ENCODE measurements at places on chromosomes 16 and 17. TPM values are rescaled to one million over a fixed set of nuclear protein-coding genes. Genes with fewer than 3 reads are reported as not detected.

DNA sequence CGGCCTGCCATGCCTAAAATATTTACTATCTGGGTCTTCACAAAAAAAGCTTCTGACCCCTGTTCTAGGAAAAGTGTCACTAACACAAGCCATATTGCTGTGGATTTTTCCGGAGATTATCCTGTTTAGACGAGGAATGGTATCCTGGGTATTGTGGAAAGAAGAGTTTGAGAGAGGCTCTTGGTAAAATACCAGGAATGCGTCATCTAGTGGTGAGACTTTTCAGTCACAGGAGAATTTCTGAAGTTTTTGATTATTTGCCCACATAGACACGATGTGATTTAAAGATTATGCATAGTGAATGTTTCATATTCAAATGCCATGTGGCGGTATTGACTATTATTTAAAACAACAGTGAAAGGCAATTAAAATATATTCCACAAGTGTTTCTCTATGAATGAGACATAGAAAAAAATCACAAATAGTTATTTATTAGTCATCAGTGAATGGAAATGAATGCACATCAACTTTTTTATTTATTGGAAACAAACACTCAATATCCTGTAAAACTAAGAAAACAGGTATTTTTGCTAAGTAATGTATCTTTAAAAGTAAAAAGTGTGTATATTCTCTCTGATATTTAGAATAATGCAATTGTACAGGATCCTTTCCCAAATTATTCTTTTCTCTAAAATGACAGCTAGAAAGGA is 7.8 kb downstream of the KRT28 start:
- H3K4me3 ChIP-seq = no peak overlapping the region
- peak; percentile 52 for DNase-seq
- no peaks in the 10 kb centered on the region for H3K36me3 ChIP-seq
- H3K27me3 ChIP-seq = no peaks in the 10 kb centered on the region

Gene SLC12A3
- total RNA-seq = not detected

- no peaks in the 10 kb centered on the region for H3K27me3 ChIP-seq
- peak overlapping the region; percentile 39 for H3K4me3 ChIP-seq
- no peak for DNase-seq
These were observed 267.2 kb downstream of the PARN start for GRCh38 chr16:14362774-14363371.

DNA sequence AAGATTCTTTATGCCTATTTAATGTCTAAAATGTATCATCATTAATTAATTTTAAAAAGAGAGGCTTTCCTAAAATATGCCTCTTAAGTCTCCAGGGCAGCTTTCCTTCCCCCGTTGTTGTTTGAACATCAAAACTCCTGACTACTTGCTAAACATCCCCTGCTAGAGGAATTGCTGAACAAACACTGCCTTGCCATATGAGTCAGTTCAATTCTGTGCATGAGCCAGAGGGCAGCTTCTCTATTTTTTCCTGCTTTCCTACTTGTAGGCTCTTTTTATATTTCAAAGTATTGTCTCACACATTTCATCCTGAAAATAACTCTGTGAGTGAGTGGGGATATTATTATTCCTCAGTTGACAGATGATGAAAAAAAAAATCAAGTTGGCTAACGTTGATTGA is 143.4 kb downstream of the HS3ST4 start:
- no peaks in the 10 kb centered on the region for H3K27me3 ChIP-seq
- H3K36me3 ChIP-seq = no peaks in the 10 kb centered on the region
- H3K4me3 ChIP-seq = no peak overlapping the region
- DNase-seq = no peak
- H3K4me1 ChIP-seq = no peaks in the 10 kb centered on the region

Gene ACE
- total RNA-seq = 1.1 TPM

Gene GPT2
- 17.2 TPM for total RNA-seq

- H3K4me3 ChIP-seq = no peak overlapping the region
- no peaks in the 10 kb centered on the region for H3K36me3 ChIP-seq
- no peak for DNase-seq
- no peaks in the 10 kb centered on the region for H3K4me1 ChIP-seq
These were observed 118.4 kb downstream of the SNX11 start for GRCh38 chr17:48225725-48226567.

GRCh38 chr17:45965812-45966211 is 33.2 kb upstream of the STH start:
- H3K27ac ChIP-seq = no peak overlapping the region
- H3K27me3 ChIP-seq = no peaks in the 10 kb centered on the region
- H3K36me3 ChIP-seq = no peaks in the 10 kb centered on the region
- no peak for DNase-seq

DNA sequence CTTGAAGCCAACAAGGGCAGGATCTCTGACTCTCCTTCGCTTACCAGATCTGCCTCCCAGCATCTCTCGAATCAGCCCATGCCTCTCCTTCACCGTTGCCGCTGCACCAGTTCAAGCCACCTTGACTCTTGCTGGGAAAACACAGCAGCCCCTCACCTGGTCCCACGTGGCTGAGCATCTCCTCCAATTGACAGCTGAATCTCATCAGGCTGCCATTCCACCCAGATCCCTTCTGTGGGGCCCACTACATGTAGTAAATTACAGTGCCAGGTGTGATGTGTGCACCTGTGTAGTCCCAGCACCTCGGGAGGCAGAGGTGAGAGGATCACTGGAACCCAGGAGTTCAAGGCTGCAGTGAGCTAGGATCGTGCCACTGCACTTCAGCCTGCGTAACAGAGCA is 37.8 kb upstream of the C16orf78 start:
- DNase-seq = no peak
- no peak overlapping the region for H3K27ac ChIP-seq
- H3K4me3 ChIP-seq = no peak overlapping the region
- H3K36me3 ChIP-seq = no peaks in the 10 kb centered on the region
- no peaks in the 10 kb centered on the region for H3K27me3 ChIP-seq
- H3K4me1 ChIP-seq = no peaks in the 10 kb centered on the region

GRCh38 chr16:77335652-77336234 is 99.1 kb downstream of the ADAMTS18 start:
- no peak for DNase-seq
- no peaks in the 10 kb centered on the region for H3K27me3 ChIP-seq
- no peaks in the 10 kb centered on the region for H3K36me3 ChIP-seq
- no peaks in the 10 kb centered on the region for H3K4me1 ChIP-seq
- no peak overlapping the region for H3K4me3 ChIP-seq

- peaks cover 92% of the 10 kb centered on the region for H3K36me3 ChIP-seq
- H3K27ac ChIP-seq = no peak overlapping the region
- H3K27me3 ChIP-seq = no peaks in the 10 kb centered on the region
- H3K4me3 ChIP-seq = no peak overlapping the region
- H3K4me1 ChIP-seq = no peaks in the 10 kb centered on the region
- no peak for DNase-seq
These were observed 15.9 kb downstream of the KPNB1 start for GRCh38 chr17:47665655-47666054.

Gene TBKBP1
- 14.4 TPM for total RNA-seq

DNA sequence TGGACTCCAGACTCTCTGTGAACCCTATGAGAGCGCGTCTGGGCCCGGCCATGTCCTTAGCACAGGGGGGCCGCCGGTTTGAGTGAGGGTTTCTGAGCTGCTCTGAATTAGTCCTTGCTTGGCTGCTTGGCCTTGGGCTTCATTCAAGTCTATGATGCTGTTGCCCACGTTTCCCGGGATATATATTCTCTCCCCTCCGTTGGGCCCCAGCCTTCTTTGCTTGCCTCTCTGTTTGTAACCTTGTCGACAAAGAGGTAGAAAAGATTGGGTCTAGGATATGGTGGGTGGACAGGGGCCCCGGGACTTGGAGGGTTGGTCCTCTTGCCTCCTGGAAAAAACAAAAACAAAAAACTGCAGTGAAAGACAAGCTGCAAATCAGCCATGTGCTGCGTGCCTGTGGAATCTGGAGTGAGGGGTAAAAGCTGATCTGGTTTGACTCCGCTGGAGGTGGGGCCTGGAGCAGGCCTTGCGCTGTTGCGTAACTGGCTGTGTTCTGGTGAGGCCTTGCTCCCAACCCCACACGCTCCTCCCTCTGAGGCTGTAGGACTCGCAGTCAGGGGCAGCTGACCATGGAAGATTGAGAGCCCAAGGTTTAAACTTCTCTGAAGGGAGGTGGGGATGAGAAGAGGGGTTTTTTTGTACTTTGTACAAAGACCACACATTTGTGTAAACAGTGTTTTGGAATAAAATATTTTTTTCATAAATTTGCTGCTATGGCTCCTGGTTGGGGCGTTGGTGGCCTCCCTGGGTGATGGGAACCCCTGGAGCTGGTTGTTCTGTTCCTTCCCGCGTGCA is 23.1 kb downstream of the STAT5A start:
- H3K36me3 ChIP-seq = peaks cover 16% of the 10 kb centered on the region
- peaks cover 12% of the 10 kb centered on the region for H3K4me1 ChIP-seq
- peak overlapping the region; percentile 51 for H3K27ac ChIP-seq

GRCh38 chr17:81334391-81334901 is 39.3 kb upstream of the SLC38A10 start:
- H3K27ac ChIP-seq = no peak overlapping the region
- H3K27me3 ChIP-seq = peaks cover 24% of the 10 kb centered on the region
- peaks cover 69% of the 10 kb centered on the region for H3K4me1 ChIP-seq
- H3K4me3 ChIP-seq = no peak overlapping the region
- no peaks in the 10 kb centered on the region for H3K36me3 ChIP-seq

Gene ADAMTS18
- 0.28 TPM for total RNA-seq

Gene MSLN
- total RNA-seq = not detected

Gene RTN4RL1
- 0.61 TPM for total RNA-seq

Gene TNP2
- total RNA-seq = not detected

DNA sequence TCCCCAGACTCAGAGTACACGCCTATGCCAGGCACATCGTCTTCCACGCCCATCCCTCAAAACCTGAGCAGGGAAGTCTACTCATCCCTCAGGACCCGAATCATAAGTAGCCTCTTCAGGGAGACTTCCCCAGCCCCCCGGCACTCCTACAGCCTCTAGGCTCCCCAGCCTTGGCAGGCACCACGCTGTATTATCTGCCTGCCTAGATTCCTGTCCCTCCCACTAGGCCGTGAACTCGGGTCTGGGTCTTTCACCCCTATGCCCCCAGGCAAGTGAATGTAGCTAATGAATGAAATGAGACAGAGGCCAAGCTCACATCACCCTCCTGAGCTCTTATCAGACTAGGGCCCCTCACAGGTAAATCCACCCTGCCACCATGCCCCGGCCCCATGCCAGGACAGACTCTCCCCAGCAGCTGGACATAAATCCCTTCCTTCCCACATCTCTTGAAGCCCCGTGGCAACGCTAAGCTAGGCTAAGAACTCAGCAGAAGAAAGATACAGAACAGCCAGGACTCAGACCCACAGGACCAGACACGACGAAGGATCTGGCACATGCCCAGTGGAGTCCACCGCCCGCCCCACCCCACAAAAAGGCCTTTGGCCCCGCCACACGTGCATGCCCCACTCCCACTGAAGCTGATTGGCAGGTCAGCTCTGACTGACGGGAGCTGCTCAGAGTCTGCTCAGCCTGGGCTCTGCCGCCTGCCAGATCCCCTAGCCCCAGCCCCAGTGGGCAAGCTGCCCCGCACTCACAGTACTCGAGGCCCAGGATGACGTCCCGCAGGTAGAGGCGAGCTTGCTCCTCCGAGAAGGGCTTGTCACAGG is 13.0 kb downstream of the CAMKK1 start:
- peak; percentile 62 for DNase-seq
- H3K27ac ChIP-seq = peak overlapping the region; percentile 77
- H3K4me3 ChIP-seq = peak overlapping the region; percentile 19
- no peaks in the 10 kb centered on the region for H3K36me3 ChIP-seq
- H3K4me1 ChIP-seq = peaks cover 17% of the 10 kb centered on the region

Gene IL21R
- 3.8 TPM for total RNA-seq

- no peak overlapping the region for H3K4me3 ChIP-seq
- H3K27me3 ChIP-seq = no peaks in the 10 kb centered on the region
- peaks cover 91% of the 10 kb centered on the region for H3K36me3 ChIP-seq
- peaks cover 18% of the 10 kb centered on the region for H3K4me1 ChIP-seq
- DNase-seq = no peak
These were observed 7.1 kb downstream of the HAPSTR1 start for GRCh38 chr16:9098377-9099090.

GRCh38 chr16:81180578-81180977 is 57.9 kb upstream of the BCO1 start:
- no peak for DNase-seq
- no peaks in the 10 kb centered on the region for H3K36me3 ChIP-seq
- H3K4me3 ChIP-seq = no peak overlapping the region
- no peaks in the 10 kb centered on the region for H3K27me3 ChIP-seq

Gene CLEC18A
- 0.12 TPM for total RNA-seq

Gene KRTAP4-5
- not detected for total RNA-seq

DNA sequence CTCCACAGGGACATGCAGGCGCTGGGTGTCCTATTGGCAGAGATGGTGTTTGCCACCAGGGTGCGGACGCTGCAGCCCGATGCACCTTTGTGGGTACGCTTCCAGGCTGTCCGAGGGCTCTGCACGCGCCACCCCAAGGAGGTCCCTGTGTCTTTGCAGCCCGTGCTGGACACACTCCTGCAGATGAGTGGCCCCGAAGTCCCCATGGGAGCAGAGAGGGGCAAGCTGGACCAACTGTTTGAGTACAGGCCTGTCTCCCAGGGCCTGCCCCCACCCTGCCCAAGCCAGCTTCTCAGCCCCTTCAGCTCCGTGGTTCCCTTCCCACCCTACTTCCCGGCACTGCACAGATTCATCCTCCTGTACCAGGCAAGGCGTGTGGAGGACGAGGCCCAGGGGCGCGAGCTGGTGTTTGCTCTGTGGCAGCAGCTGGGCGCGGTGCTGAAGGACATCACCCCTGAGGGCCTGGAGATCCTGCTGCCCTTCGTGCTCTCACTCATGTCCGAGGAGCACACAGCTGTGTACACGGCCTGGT is 2.8 kb downstream of the WDR81 start:
- no peak overlapping the region for H3K4me3 ChIP-seq
- no peak for DNase-seq
- no peaks in the 10 kb centered on the region for H3K27me3 ChIP-seq

Gene ABCC11
- not detected for total RNA-seq

GRCh38 chr17:55319933-55320593 is 55.3 kb downstream of the HLF start:
- no peak for DNase-seq
- H3K27ac ChIP-seq = no peak overlapping the region
- no peaks in the 10 kb centered on the region for H3K4me1 ChIP-seq
- no peaks in the 10 kb centered on the region for H3K27me3 ChIP-seq
- H3K36me3 ChIP-seq = no peaks in the 10 kb centered on the region

- DNase-seq = no peak
- no peaks in the 10 kb centered on the region for H3K4me1 ChIP-seq
- no peak overlapping the region for H3K27ac ChIP-seq
- H3K36me3 ChIP-seq = no peaks in the 10 kb centered on the region
- H3K27me3 ChIP-seq = peaks cover 19% of the 10 kb centered on the region
- H3K4me3 ChIP-seq = no peak overlapping the region
These were observed 9.9 kb upstream of the ENPP7 start for GRCh38 chr17:79720705-79721292.

DNA sequence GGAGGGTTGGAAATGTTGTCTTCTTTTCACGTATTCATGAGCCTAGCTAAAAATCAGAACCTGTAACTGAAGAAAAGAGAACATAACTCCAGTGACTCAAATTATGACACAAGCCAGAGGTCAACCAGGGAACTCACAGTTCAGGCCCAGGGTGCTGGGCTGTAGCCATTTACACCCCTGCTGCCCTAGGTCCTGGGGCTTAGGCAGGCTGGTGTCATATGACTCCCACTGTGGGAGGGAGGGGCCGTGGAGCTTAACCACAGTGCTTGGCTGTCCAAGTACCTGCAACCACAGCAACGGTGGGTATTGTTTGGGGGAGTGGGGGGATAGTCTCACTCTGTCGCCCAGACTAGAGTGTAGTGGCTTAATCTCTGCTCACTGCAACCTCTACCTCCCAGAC is 71.1 kb upstream of the AMZ2 start:
- H3K4me1 ChIP-seq = peaks cover 4% of the 10 kb centered on the region
- H3K36me3 ChIP-seq = no peaks in the 10 kb centered on the region
- no peak overlapping the region for H3K4me3 ChIP-seq
- H3K27ac ChIP-seq = no peak overlapping the region
- DNase-seq = no peak
